Activated T-cell treated with anti-CD3 and anti-CD28 coated beads, Interleukin-2, amount 50 U/mL, for 72 hours (primary cell): ENCODE measurements at places on chromosomes 1 and 21.

GRCh38 chr1:89974696-89975470, 20.0 kb upstream of the ZNF326 start:
- DNase-seq = no peak

DNA sequence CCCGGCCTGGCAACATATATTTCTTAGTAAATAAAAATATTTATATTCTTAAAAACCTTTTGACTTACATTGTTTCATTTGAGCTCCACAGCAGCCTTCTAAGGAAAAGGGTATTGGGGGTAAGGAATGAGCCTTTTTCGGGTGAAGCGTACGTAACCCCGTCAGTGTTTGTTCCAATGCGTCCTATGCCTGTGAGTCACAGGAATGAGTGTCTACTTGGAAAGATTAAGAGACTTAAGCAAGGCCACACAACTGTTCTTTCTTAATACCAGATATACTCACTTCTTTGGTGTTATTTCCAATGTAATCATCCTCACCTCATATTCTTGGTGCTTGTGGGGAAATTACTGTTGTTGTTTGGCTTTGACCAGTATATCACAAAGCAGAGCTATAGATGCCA, 22.7 kb downstream of the WDTC1 start:
- no peak for DNase-seq

DNA sequence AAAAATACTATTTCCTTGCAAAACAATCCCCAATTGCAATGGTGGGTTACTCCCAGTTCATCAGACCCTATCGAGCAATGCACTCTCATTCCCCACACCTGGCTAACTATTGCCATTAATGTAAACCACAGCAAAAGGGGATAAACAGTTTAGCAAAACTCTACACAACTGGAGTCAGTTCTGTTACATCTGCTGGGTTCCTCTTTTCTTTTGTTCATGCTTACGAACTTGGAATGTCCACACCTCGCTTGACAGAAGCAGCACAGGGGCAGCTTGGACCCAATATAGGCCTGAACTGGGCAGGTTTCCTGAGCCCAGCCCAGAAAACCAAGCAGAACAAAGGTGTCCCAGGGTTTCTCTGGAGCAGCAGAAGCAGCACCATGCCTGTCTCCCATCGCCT, 57.4 kb downstream of the ADSS2 start:
- DNase-seq = no peak

DNA sequence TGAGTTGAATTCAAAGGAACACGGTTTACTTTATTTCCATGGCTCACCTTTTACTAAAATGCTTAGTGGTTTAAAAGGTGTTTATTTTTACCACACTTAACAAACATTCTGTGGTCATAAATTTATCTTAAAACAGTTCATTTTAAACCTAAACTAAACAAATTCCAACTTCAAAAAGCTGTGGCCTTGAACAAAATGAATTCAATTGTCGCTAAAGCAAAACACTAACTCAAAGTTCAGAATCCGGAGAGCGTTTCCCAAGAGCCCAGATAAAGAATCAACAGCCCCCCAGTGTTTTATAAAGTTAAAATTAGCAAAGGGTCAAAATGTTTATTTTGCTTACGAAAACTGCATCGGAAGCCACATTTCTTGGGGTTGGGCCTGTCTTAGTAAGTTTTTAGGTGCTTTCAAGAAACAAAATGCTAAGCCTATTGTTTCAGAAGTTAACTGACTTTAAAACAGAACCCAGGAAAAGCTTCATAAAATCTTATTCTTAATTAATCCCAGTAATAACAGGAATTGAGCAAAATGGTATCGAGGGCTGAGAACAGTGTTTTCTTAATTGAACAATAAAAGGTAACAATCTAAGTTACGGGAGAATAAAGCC, 1.3 kb downstream of the PUM1 start:
- no peak for DNase-seq

GRCh38 chr1:226831953-226832352, 38.5 kb upstream of the PSEN2 start:
- no peak for DNase-seq

DNA sequence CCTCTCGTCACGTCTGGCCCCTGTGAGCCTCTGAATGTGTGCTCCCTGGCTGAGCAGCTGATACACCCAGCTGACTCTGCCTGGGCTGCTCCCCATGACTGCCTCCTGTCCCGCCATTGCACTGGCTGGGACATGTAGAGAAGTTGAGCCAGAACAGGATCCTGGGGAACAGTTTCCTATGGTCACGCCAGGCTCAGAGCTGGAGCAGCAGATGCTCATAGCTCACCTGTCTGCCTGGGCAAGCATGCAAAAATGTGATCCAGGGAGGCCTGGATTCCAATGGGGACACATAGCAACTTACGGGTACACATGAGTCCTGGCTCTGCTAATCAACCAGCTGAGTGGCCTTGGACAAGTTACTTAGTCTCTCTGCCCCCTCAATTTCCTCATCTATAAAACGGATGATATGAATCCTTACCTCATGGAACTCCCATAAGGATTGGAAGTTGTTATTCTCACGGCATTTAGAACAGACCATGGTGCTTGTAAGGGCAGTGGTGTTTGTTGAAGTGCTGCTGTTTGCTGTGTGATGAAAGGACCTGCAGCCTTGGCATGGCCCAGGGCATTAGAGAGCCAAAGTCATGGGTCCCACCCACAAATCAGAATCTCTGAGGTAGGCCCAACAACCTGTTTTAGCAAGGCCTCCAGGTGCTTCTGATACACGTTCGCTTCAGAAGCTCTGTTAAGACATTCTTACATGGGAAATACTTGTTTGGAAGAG, 150.3 kb upstream of the VANGL1 start:
- DNase-seq = no peak

GRCh38 chr1:220928725-220929300, 49.6 kb downstream of the HLX start:
- no peak for DNase-seq

- DNase-seq = no peak
Observed at GRCh38 chr1:2968471-2968881, 52.8 kb upstream of the ACTRT2 start.

DNA sequence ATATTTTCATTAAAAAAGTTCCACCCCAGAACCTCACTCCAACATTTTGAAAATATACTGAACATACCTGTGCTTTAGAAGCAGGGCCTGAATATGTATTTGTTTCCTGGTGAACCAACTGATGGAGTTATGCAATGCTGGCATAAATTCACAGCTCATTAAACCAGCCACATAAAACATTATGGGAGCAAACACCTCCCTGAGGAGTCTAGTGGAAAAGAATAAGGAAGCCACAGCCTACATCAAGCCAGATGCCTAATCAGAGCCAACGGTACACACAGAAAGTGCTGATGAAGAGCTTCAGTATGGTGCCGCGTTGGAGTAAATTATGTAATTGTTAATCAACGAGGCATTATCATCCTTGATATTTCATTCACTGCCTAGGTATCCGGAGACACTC, 199.5 kb downstream of the AJAP1 start:
- DNase-seq = no peak

GRCh38 chr1:6743189-6744101, 41.8 kb upstream of the CAMTA1 start:
- DNase-seq = peak; percentile 12

DNA sequence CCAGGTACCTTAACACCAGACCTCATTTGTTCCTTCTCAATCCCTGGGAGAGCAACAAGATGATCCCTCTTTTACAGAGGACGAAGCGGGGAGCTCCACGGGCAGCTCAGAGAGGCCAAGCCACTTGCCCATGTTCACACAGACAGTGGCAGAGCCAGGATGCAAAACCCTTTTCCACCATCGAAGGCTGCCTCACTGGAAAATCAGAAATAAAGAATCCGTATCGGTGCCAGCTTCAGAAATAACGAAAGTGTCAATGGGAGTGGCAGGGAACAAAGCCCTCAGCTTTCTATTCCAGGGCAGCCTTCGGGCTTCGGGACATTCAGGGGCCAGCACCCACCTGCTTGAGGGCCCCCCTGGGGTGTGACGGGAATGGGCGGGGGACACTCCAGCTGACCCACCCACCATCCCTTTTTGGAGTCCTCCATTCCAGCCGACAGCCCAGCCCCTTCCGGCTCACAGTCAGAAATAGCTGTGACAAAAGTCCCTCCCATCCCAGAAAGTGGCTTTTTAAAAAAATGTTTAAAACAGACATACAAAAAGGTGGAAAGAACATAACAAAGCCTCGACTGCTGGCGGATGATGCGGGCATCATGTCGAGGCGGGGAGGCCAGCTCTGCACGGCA, 6.0 kb downstream of the IFFO2 start:
- peak; percentile 44 for DNase-seq

DNA sequence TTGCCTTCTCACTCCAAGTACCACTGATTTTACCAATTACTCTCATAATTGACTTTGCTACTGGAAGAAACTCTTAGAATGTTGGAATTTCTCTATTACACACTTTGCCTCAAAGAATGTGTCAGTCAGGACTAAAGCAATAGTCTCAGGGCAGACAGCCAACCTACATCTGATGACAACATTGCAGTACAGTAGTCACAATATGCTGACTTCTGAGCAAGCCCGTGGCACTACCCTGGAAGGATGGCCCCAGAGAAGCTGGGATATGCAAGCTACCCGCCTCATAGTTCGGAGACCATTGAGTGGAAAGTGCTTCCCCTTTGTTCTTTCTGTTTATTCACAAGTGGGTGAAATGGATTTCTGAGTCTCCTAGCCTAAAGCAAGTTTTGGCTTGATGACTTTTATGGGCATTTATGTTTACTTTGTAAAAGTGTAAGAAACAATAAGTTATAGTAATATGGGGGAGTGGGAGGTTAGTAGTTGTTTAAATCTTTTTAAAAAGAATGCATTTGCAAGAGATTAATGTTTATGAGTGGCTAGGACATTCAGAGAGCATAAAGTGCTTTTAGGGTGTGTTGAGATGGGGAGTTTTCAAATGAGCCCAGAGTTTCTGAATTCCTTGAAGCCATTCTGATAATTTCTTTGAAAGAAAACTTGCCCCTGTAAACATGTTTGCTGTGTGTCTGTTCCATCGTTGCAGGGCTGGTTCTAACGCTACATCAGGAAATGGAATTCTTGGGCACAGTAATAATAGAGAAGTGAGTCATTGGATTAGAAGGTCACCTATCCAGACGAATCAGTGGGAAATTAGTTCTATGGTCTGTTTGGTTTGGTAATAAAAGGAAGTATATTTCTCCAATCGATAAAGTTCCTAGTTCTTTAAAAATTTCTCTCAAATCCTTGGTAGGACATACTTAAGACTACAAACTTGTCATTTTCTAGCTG, 63.8 kb downstream of the LMO4 start:
- DNase-seq = no peak

DNA sequence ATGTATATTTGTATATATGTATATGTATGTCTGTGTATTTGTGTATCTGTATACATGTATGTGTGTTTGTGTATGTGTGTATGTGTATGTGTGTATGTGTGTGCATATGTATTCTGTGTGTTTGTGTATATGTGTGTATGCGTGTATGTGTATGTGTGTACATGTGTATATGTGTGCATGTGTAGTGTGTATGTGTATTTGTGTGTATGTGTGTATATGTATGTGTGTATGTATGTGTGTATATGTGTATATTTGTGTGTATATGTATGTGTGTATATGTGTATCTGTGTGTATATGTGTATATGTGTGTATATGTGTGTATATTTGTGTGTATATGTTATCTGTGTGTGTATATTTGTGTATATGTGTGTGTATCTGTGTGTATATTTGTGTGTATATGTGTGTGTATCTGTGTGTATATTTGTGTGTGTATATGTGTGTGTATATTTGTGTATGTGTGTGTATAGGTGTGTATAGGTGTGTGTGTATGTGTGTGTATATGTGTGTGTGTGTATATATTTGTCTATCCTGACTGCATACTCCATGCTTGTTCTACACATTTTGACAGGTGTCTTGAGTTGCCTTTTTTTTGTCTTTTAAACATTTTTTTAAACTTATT, 101.5 kb downstream of the SCCPDH start:
- DNase-seq = no peak

DNA sequence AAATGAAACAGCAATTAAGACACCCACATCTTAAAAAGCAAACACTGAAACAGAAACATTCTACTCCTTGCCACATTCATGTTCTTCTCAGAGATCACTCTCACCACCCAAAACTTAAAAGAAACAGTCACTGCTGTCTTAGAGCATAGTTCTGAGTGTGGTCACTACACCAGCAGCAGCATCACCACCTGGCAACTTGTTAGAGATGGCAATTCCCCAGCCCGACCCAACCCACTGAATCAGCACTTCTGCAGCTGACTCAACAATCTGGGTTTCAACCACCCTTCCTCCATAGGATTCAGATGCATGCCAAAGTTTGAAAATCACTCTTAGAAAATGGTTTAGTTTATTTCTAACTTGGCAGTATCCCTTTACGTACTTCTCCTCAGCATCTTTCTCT, 126.1 kb downstream of the CDC42BPA start:
- peak; percentile 43 for DNase-seq

- DNase-seq = no peak
Observed at GRCh38 chr1:11204396-11205190, 15.4 kb downstream of the ANGPTL7 start.

- no peak for DNase-seq
Observed at GRCh38 chr1:20063861-20064292, 6.1 kb upstream of the PLA2G5 start.

DNA sequence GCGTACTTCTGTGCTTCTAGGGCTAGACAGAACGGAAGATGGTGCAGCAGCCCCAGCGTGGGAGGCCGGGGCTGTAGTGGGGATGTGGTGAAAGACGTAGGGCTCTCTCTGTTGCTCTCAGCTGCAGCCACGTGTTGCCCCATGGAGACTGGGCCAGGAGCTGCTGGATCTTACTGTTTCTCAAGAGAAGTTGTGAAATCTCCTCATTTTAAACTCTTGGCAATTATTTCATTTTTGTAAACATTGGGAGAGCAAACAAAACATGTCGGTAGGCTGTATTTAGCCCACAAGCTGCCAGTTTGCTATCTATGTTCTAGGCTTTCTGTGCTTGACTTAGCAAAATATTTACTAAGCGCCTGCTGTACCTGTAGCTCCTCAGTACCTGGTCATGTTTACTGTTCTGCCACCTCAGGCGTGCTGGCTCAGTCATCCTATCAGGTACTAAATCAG, 15.9 kb upstream of the ELOA start:
- no peak for DNase-seq

DNA sequence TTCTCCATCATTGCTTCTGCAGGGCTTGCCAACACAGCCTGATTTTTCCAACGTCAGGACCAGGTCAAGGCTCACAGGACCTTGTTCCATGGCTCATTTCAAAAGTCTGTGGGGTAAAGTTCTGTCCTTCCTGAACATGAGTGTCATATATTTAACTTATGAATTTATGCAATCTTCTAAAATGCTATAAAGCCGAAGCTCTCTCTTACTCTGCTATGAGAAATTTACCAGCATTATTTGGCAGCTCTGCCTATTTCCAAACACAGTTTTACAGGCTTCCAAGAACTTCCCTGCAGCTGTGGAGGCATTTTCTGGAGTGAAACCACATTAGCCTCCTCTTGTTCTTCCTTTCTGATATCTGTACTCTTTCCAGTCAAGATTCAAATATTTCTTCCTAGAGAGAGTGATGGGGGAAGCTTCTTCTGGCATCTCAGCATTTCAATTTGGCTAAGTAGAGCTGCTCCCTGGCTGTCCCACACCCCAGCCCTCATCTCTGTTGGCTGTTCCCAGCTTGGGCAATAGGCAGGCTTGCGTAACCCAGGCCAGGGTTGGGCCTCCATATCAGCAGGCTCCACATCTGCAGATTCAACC, 15.6 kb upstream of the HMGCS2 start:
- DNase-seq = no peak

GRCh38 chr1:180291004-180291403, 60.9 kb downstream of the LHX4 start:
- no peak for DNase-seq

GRCh38 chr1:74470936-74471335, 41.5 kb downstream of the LRRC53 start:
- DNase-seq = no peak

- no peak for DNase-seq
Observed at GRCh38 chr1:24139841-24140425, 3.0 kb downstream of the IL22RA1 start.
